ENCODE measurements at places on chromosomes 7 and 10. TPM values are rescaled to one million over a fixed set of nuclear protein-coding genes. Genes with fewer than 3 reads are reported as not detected.

The AKR1D1 gene
- not detected for polyA plus RNA-seq

The OR2A7 gene
- polyA plus RNA-seq = 0.45 TPM

The WDR37 gene
- 9.7 TPM for polyA plus RNA-seq

The NODAL gene
- polyA plus RNA-seq = not detected

The RELN gene
- 3.1 TPM for polyA plus RNA-seq

The EMX2 gene
- polyA plus RNA-seq = 1.00 TPM

The TIAL1 gene
- 37.7 TPM for polyA plus RNA-seq

The GPR26 gene
- not detected for polyA plus RNA-seq

The OPN4 gene
- 0.93 TPM for polyA plus RNA-seq

The PAX4 gene
- not detected for polyA plus RNA-seq

The MRM2 gene
- polyA plus RNA-seq = 21.4 TPM

The SH2D4B gene
- not detected for polyA plus RNA-seq

The RAPGEF5 gene
- polyA plus RNA-seq = 8.7 TPM

The NPSR1 gene
- not detected for polyA plus RNA-seq

The EBLN1 gene
- not detected for polyA plus RNA-seq

The ITPRID1 gene
- not detected for polyA plus RNA-seq

The IKZF1 gene
- 0.54 TPM for polyA plus RNA-seq

The BPGM gene
- polyA plus RNA-seq = 16.7 TPM

Data from right cardiac atrium (tissue), 5 donors.